A549 treated with AZD2906 at 1 μM for 4 hours (cell line): ENCODE measurements at places on chromosomes 2 and 18. TPM values are rescaled to one million over a fixed set of nuclear protein-coding genes. Genes with fewer than 3 reads are reported as not detected.

Gene NEB
- total RNA-seq, result 0.17 to 0.34 TPM (median 0.20 TPM) in 5 replicates

Gene RAPGEF4
- total RNA-seq, result 0.16 to 0.35 TPM (median 0.18 TPM) in 5 replicates

Gene GPR155
- total RNA-seq, result 0.11 to 0.45 TPM (median 0.19 TPM) in 5 replicates

Gene VWA3B
- total RNA-seq, result 0.09 to 0.14 TPM (median 0.12 TPM) in 3 of 5 replicates, not detected in the others

Gene IL36A
- not detected in 5 replicates for total RNA-seq

Gene ABCG8
- total RNA-seq, result not detected in 5 replicates

Gene USP40
- total RNA-seq, result 20.1 to 24.5 TPM (median 22.5 TPM) in 5 replicates

Gene BOLL
- not detected in 5 replicates for total RNA-seq

Gene SERPINB2
- total RNA-seq, result 0.05 to 0.09 TPM (median 0.05 TPM) in 3 of 5 replicates, not detected in the others

Gene FBLN7
- 0.37 to 0.67 TPM (median 0.53 TPM) in 5 replicates for total RNA-seq

Gene SIX2
- total RNA-seq, result 1.5 to 2.8 TPM (median 2.2 TPM) in 5 replicates

Gene CCT4
- 287 to 306 TPM (median 297 TPM) in 5 replicates for total RNA-seq
